ENCODE measurements at places on chromosomes 1 and 21.
A peak's percentile ranks its signal among the peaks of the same experiment; 100 is the strongest.

DNA sequence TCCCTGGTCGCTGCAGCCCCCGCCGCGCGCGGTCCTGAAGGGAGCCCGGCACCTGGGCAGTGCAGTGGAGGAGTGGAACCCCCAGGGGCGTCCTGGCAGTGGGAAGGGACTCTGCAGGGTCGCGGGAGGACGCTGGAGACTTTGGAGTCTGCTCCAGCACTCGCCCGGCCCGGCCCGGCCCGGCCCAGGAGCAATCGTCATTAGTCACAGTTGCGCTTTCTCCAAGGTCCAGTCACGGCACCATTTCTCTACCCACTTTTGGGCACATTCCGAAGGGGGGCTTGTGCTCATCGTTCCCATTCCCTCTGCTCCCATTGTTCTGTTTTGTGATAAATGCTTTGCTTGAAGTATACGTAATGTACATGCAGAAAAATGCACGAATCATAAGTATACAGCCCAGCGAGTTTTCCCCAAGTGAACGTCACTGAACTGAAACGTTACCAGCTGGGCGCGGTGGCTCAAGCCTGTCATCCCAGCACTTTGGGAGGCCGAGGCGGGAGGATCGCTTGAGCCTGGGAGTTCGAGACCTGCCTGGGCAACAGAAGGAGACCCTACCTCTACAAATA, 999 bp downstream of the THAP3 start:
- DNase-seq: no peak

GRCh38 chr1:185314411-185314810, 2.6 kb downstream of the IVNS1ABP start:
- DNase-seq: no peak

GRCh38 chr1:219132939-219133338, 40.7 kb upstream of the LYPLAL1 start:
- DNase-seq: no peak

DNA sequence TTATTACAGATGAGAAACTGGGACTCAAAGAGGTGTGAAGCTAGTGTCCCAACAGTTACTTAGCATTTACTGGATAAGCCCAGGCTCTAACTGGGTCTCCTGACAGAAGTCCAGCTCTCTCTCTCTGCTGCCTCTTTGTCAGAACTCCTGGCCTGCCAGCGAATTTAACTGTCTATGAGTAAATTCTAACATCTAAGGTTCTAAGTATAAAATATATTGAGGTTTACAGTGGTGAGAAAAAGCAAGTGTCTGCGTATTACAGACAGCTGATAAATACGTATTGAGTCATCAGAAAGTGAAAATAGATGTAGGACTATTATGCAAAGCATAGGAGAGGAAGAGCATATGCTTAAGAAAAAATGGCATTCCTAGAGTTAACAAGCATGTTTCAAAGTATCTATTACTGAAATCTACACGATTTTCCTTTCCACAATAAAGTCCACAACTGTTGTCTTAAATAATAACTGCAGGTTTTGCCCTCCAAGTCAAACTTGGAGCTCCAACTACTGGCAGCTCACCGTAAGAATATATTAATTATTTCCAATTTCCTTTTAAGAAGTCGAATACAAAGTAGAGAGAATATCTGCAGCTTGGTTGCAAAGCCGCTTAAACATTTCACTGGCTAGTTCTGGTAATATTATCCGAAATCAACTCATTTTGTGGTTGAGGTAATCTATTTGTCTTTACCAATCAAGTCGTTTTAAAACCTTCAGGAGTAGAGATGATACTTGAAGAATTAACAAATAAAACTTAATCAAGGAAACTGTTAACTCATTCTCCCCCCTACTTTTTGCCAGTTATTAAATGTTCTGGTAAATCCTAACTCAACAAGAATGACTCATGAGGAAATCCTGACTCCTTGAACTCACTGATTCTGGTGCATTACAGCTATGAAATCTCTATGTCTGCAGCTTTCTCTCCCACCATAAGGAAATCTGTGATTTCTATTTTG, 1.4 kb upstream of the RGS2 start:
- no peak for DNase-seq

DNA sequence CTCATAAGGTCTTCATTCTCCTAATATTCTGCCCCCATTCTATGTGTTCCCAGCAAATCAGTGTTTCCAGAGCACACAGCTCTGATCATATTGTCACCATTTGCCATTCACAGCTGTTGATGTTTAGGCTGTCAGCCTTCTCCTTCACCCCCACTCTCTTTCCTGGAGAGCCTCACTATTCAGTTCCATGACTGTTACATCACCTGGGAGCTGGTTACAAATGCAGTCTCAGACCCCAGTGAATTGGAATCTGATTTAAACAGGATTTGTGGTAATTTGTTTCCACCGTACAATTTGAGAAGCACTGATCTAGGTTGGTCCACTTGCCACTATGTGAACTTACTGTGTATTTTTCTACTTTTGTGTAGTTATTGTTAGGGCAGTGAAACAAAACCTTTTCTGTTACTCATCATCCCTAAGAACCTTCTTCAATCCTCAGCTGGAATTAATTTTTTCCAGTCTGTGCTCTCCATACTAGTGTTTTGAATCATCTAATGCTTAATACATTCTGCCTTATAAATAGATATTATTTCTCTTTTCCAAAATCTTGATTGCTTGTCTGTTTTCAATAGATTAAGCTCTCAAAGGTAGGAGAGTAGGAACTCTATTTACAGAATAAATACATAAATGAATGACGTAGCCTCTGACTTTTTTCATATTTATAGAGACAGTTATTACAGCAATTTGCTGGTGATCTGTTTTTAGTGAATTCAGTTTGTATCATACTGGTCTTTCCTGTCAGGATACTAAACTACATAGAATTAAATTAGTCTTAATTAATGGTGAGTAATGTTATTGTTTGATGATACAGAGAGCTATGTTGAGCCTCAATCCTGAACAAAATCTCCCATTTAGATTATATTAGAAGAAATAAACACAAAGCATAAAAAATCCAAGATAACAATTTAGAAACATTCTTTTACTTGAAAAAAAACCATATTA, 8.1 kb downstream of the SNX7 start:
- no peak for DNase-seq

- DNase-seq: no peak
Observed at GRCh38 chr1:212686069-212686468, 13.6 kb downstream of the BATF3 start.

- no peak for DNase-seq
Observed at GRCh38 chr1:164562511-164562910, 3.5 kb downstream of the PBX1 start.

DNA sequence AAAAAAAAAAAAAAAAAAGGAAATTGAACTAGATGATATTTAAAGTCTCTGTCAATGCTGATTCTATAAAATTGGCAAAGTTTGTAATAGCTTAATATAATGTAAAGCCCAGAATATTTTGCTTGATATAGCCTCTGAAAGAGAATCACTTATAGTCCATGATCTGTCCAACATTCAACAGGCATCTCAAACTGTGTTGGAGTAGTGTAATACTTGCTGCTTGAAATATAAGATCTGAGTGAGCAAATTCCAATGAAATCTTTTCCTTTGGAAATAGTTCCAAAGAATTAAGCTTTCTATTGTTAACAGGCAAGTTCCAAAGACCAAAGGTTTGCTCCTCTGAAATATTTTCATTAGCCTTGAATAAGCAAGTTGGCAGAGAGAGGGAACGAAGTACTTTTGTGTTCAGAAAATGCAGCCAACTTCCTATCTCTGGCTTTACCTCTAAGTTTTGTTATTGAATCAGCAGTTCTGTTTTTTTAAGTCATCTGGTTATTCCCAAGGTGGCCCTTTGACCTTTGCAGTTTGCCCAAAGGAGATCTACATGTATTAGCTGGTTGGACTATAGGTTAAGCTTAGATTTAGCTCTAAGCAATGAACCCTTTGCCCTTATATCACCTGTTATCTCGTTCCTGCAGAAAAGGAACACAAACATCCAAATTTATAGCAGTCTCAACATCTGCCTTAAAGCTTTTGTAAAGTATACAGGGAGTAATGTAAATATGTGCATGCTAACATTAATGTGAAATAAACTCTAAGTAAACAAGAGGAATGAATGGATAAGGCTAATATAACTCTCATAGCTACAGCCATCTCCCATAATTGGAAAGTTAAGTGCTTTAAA, 24.4 kb upstream of the CEP350 start:
- DNase-seq: no peak

DNA sequence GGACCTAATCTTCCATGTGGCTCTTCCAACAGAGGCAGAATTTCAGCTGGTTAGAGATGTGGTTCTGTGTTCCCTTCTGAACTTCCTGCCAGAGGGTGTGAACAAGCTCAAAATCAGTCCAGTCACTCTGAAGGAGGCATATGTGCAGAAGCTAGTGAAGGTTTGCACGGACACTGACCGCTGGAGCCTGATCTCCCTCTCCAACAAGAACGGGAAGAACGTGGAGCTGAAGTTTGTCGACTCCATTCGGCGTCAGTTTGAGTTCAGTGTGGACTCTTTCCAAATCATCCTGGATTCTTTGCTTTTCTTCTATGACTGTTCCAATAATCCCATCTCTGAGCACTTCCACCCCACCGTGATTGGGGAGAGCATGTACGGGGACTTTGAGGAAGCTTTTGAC, 17.3 kb downstream of the TENT5C start:
- no peak for DNase-seq

- peak; percentile 100 for DNase-seq
Observed at GRCh38 chr1:39896909-39897685, 4.6 kb downstream of the MYCL start.

- no peak for DNase-seq
Observed at GRCh38 chr1:63864224-63864641, 90.4 kb downstream of the ROR1 start.

- no peak for DNase-seq
Observed at GRCh38 chr1:19040010-19040680, 83.7 kb upstream of the IFFO2 start.

GRCh38 chr1:172900376-172900997, 150.3 kb downstream of the TNFSF18 start:
- no peak for DNase-seq

GRCh38 chr1:58065520-58065919, 481.0 kb downstream of the OMA1 start:
- no peak for DNase-seq

DNA sequence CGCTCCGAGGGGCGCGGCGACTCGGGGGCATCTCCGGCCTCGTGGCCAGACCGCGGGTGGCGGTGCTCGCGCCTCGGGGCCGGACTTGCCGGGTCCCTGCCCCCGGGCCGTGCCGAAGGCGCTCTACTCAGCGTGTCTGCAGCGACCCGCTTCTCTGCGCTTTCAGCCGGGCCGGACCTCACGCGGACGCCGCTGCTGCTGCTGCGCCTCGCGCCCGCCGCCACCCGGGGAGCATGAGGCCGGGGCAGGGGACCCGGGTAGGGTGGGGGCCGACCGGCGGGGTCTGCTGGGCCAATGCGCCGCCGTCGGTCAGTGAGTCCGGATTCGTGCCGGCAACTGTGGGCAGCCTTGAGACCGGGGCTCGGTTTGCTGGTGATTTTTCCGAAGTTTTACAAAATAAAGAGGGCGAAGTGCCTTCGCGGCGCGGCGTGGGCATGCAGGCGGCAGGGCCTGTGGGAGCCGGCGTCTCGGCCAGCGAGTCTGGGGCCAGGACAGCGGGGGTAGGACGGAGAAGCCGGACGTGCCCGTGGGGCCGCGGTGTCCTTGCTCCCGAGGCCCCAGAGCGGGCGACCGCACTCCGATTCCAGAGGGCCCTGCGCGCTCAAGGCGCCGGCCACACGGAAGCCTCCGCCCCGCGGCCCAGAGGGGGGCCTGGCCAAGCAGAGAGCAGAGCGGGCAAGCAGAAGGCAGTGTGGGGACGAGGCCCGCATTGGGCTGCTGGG, 749 bp downstream of the FAM163A start:
- DNase-seq: no peak

All from DMS 273 treated with DMSO at 0.1 percent for 48 hours (cell line).